Activated CD8-positive, alpha-beta T cell treated with anti-CD3 and anti-CD28 coated beads for 36 hours (primary cell): ENCODE measurements at places on chromosomes 6 and 20. TPM values are rescaled to one million over a fixed set of nuclear protein-coding genes. Genes with fewer than 3 reads are reported as not detected.

GRCh38 chr20:51611625-51611890, 69.0 kb upstream of the NFATC2 start:
- no peak for DNase-seq
- H3K4me3 ChIP-seq: no peak overlapping the region
- peaks cover 5% of the 10 kb centered on the region for H3K27me3 ChIP-seq
- peaks cover 22% of the 10 kb centered on the region for H3K4me1 ChIP-seq
- no peak overlapping the region for H3K27ac ChIP-seq

DNA sequence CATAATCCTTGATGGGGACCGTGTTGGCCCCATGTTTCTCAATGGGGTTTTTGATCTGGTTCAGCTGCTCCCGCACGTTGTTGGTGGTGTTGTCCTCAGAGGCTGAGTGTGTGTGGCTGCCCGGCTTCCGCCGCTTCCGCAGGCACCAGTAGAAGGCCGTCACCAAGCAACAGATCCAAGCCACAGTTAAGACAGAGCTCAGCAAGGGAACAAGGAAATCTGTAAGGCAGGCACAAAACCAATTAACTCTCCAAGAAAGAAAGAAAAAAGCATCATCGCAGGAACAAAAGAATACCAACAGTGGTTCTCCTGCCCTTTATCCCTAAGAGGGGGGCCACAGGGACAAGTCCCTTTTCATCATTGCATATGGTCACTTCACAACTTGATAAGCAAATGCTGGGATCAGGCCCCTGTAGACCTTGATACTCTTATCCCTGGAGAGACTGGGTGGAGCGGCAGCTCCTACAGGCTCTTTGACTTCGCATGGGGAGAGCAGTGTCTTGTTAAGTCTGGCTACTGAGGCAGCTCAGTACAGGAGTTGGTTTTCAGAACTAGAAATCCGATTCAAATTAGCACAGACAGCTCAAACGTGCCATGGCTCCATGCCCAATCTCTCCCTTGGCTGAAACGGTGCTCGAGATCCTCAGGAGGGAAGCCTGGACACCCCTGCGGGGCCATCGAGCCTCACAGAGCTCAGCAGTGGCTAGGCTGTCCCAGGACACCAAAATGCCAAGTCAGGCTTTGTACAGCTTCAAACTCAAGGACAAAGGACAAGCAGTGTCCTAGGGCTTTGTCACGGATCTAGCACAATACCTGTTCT, 33.9 kb downstream of the JAG1 start:
- H3K4me3 ChIP-seq: no peak overlapping the region
- no peak for DNase-seq
- no peak overlapping the region for H3K27ac ChIP-seq

The RAET1L gene
- not detected for total RNA-seq

The OPN5 gene
- total RNA-seq: not detected

DNA sequence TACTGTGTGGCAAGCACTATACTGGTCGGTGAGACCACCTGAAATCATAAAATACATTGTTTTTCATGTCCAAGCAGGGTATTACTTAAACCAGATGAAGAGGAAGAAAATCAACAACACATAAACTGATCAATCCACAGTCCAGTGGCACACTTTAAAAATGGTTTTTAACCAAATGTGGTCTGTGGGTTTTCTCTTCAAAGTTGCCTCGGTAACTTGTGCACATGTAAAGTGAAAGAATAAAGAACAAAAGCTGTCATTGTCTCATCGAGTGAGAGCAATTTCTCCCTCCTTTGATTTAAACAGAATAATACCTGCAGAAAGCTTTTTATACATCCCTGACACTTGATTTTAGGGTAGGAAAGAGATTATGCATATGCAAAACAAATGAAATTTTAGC, 3.7 kb downstream of the FLRT3 start:
- DNase-seq: no peak
- H3K27me3 ChIP-seq: no peaks in the 10 kb centered on the region
- no peaks in the 10 kb centered on the region for H3K4me1 ChIP-seq
- no peaks in the 10 kb centered on the region for H3K36me3 ChIP-seq
- no peak overlapping the region for H3K4me3 ChIP-seq

GRCh38 chr6:97218912-97219311, 64.1 kb downstream of the MMS22L start:
- no peak for DNase-seq
- H3K36me3 ChIP-seq: peaks cover 11% of the 10 kb centered on the region
- H3K4me3 ChIP-seq: no peak overlapping the region
- H3K27me3 ChIP-seq: no peaks in the 10 kb centered on the region

GRCh38 chr20:52585333-52585732, 386.8 kb upstream of the TSHZ2 start:
- no peak overlapping the region for H3K27ac ChIP-seq
- no peaks in the 10 kb centered on the region for H3K27me3 ChIP-seq
- DNase-seq: no peak
- no peaks in the 10 kb centered on the region for H3K36me3 ChIP-seq
- H3K4me3 ChIP-seq: no peak overlapping the region
- H3K4me1 ChIP-seq: no peaks in the 10 kb centered on the region

The PHACTR3 gene
- not detected for total RNA-seq

- no peak for DNase-seq
- H3K27me3 ChIP-seq: no peaks in the 10 kb centered on the region
- H3K27ac ChIP-seq: no peak overlapping the region
- no peaks in the 10 kb centered on the region for H3K36me3 ChIP-seq
- H3K4me3 ChIP-seq: no peak overlapping the region
These were observed 86.4 kb upstream of the RIPOR2 start for GRCh38 chr6:25022140-25022553.

GRCh38 chr6:36728289-36729160, 30.9 kb downstream of the RAB44 start:
- no peaks in the 10 kb centered on the region for H3K27me3 ChIP-seq
- H3K4me3 ChIP-seq: no peak overlapping the region

DNA sequence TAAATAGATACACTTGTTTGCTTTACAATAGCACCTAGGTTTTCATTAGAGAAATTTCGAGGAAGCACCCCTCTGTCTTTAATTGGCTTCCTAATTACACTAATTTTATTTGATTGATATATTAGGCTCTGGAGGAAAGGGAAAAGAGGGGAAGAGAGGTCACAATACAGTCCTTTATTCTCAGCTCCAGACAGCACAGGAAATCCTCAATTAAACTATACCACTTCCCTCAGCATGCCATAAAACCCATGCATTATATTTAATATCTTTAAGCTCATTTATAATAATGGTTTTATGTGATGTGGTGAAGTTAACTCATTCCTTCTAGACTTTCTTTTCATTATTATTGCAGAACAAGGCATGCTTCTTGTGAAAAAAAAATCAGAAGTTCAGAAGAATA, 17.7 kb upstream of the PDE7B start:
- no peak overlapping the region for H3K4me3 ChIP-seq
- no peaks in the 10 kb centered on the region for H3K4me1 ChIP-seq
- H3K27ac ChIP-seq: no peak overlapping the region
- H3K27me3 ChIP-seq: peaks cover 5% of the 10 kb centered on the region
- H3K36me3 ChIP-seq: no peaks in the 10 kb centered on the region
- DNase-seq: no peak

- H3K27me3 ChIP-seq: no peaks in the 10 kb centered on the region
- H3K4me1 ChIP-seq: peaks cover 73% of the 10 kb centered on the region
- H3K36me3 ChIP-seq: peaks cover 68% of the 10 kb centered on the region
- peak overlapping the region; percentile 49 for H3K4me3 ChIP-seq
These were observed 7.4 kb downstream of the SNX9 start for GRCh38 chr6:157830354-157831017.

The SNPH gene
- total RNA-seq: 3.7 TPM

- H3K4me3 ChIP-seq: no peak overlapping the region
- H3K27me3 ChIP-seq: peaks cover 6% of the 10 kb centered on the region
- H3K36me3 ChIP-seq: no peaks in the 10 kb centered on the region
These were observed 261.4 kb downstream of the SLC35F1 start for GRCh38 chr6:118168421-118168820.

GRCh38 chr20:45157962-45158361, 16.7 kb upstream of the PI3 start:
- no peak overlapping the region for H3K4me3 ChIP-seq
- H3K4me1 ChIP-seq: no peaks in the 10 kb centered on the region

GRCh38 chr6:29552512-29553051, 7.0 kb downstream of the UBD start:
- peak overlapping the region; percentile 21 for H3K27ac ChIP-seq
- no peaks in the 10 kb centered on the region for H3K36me3 ChIP-seq
- H3K4me3 ChIP-seq: peak overlapping the region; percentile 42
- H3K27me3 ChIP-seq: peaks cover 53% of the 10 kb centered on the region

The CTSZ gene
- 17.9 TPM for total RNA-seq

GRCh38 chr6:149852881-149853280, 11.3 kb downstream of the LRP11 start:
- H3K4me1 ChIP-seq: peaks cover 7% of the 10 kb centered on the region
- DNase-seq: no peak
- no peak overlapping the region for H3K4me3 ChIP-seq
- H3K36me3 ChIP-seq: no peaks in the 10 kb centered on the region

The TOMM34 gene
- total RNA-seq: 60.5 TPM

DNA sequence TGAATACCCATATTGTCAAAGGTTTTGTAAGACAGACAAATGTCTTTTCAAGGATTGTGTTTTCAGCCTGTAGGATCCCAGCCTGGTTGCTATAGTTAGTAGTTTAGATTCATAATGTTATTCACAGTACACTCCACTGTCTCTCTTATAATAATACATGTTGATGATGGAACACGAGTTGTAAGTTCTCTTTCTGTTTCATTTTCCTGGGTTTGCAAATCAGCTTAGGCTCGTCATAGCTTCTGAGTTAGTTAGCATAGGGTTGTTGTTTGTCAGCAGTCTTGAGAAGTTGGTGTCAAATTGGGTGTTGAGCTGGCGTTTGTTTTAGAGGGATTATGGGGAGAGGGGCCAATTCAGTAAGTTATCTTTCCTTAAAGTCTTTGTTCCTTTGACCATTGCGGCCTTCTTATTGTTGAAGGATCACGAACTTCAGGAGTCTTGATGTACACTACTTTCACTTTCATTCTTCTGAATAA, 45.8 kb downstream of the QKI start:
- H3K36me3 ChIP-seq: peaks cover 43% of the 10 kb centered on the region
- H3K27ac ChIP-seq: peak overlapping the region; percentile 98
- H3K4me1 ChIP-seq: peaks cover 54% of the 10 kb centered on the region
- no peaks in the 10 kb centered on the region for H3K27me3 ChIP-seq

- DNase-seq: no peak
- H3K27ac ChIP-seq: no peak overlapping the region
- H3K27me3 ChIP-seq: peaks cover 9% of the 10 kb centered on the region
- no peaks in the 10 kb centered on the region for H3K4me1 ChIP-seq
- H3K36me3 ChIP-seq: no peaks in the 10 kb centered on the region
These were observed 50.1 kb downstream of the MARCKS start for GRCh38 chr6:113907102-113907815.

DNA sequence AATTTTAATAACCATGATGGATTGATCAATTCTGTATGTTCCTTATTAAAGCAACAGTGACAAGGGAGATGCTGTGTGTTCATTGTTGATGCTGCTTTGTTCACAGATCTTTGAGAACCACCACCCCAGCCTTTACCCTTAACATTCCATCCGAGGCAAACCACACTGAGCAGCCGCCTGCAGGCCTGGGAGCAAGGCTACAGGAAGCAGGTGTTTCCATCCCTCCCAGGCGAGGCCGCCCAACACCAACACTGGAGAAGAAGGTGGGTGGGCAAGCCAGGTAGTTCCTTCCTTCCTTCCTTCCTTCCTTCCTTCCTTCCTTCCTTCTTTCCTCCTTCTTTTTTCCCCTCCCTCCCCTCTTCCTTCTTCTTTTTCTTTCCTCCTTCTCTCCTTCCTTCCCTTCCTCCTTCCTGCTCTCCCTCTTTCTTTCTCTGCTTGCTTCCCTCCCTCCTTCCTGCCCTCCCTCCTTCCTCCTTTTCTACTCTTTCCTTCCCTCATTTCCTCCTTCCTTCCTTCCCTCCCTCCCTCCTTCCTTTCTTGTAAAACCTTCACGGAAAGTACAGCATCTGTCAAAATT, 13.7 kb downstream of the TTLL2 start:
- no peak overlapping the region for H3K4me3 ChIP-seq
- DNase-seq: no peak
- H3K36me3 ChIP-seq: no peaks in the 10 kb centered on the region
- peaks cover 12% of the 10 kb centered on the region for H3K27me3 ChIP-seq

The SLC35D3 gene
- total RNA-seq: not detected

The MAS1 gene
- total RNA-seq: not detected

DNA sequence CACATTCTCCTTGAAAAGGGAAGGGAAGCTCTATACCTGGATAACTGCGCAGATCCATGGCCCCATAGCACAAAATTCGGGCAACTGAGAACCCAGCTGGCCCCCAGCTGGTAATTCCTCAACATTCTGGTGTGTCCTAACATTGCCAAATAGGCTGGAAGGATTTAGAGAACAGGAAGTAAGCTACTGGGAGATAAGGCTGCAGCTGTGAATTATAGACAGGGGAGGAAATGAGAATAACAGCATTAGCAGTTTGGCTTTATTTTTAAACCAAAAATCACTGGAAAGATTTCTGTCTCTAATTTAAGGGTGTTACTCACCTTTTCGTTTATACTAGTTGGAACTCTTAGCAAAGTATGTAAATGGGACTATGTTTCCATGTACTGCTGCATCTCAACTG, 97.2 kb downstream of the TULP4 start:
- DNase-seq: no peak
- H3K27me3 ChIP-seq: no peaks in the 10 kb centered on the region
- H3K4me1 ChIP-seq: peaks cover 10% of the 10 kb centered on the region

The KIAA0408 gene
- total RNA-seq: 1.8 TPM

The MYB gene
- total RNA-seq: 50.9 TPM
